ENCODE measurements at places on chromosomes 3 and 15.
A peak's percentile ranks its signal among the peaks of the same experiment; 100 is the strongest.

GRCh38 chr15:85276921-85277320 lies 103.5 kb upstream of the AKAP13 start:
- DNase-seq, result no peak

DNA sequence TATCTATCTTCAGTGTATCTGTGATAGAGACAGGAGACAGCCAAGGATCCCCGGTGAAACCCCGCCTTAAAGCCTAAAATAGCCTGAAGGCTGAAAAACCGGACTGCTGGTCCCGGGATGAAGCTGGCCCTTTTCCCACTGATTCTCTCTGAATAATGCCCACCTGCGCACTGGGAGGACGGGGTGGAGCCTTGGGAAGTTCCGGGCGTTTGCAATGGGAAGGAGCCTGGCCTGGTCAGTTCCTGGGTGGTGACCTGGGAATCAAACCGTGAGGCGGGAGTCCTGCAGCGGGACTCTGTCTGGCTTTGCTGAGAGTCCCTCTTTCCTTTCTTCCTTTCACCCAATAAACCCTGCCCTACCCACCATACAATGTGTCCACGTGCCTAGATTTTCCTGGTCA lies 157.9 kb downstream of the C3orf38 start:
- no peak for DNase-seq

- peak; percentile 66 for DNase-seq
Measured at GRCh38 chr3:72738752-72739530, 109.3 kb downstream of the SHQ1 start.

DNA sequence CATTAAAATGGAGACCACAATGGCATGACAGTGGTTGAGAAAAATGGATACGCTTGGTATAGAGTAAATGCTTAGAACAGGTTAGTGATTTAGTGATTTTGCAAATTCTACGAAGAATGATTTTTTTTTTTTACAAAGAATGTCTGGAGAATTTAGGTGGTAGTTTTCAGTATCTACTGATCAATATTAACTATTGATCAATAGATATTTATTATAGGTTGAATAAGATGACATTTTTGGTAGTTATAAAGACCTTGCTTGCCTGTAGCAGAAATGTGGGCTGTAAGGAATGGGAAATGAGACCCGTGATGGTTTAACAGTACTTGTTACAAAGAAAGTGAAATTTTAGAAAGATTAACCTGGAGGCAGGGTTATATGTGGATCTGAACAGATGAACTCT lies 137.5 kb downstream of the NR2F2 start:
- no peak for DNase-seq

DNA sequence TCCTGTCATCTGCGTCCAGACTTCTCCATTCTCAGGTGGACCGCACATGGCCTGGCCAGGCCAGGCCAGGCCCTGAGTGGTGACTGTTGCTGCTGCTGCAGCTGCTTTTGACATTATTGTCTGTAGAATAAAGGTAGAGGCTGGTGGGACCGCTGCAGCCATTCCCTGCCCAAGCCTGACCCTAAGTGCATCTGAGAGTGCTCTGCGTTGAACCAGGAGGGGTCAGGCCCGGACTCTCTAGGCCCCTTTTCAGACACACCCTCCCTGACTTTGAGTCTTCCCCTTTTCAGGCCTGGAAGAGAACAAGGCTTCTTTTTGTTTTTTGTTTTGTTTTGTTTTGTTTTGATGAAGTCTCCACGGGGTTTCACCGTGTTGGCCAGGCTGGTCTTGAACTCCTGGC lies 54.6 kb upstream of the FLNB start:
- DNase-seq, result no peak

DNA sequence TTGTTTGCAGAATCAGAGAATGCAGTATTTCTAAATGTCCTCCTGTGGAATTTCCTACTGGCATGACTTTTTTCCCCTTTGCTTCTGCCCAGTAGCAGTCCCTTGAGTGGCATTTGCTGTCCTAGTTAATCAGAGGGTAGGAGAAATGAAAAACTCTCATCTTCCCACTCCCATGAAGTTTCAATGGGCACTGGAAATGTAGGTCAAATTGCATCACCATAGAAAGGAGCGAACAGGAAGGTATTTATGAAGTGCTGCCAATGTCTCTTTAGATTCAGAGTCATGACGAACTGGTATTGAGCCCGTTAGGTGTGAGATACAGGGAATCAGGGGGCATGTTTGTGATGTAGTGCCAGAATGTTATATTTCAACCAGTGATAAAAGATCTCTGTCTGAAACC lies 23.2 kb downstream of the ATXN7 start:
- no peak for DNase-seq

GRCh38 chr3:182501856-182502255 lies 291.4 kb upstream of the ATP11B start:
- no peak for DNase-seq

Data from left colon (tissue), 2 donors.